IPS DF 6.9 (cell line): ENCODE measurements at places on chromosomes 11 and 22.

DNA sequence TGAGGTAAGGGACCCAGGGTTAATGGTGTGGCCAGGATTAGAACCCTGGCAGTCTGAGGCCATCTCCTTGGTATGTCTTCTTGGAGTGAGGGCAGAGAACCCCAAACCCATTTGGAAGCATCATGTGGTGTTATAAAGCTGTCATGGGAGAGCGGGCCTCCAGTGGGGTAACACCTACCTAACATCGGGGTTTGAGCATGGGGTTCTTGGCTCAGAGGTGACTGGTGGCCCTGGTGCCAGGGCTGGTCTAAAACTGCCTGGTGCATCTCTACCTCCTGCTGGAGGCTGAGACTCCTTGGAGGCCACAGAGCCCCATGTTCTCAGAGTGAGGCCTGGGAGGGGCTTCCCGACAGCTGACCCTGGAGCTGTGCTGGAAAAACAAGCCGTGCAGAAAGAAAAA lies 4.5 kb downstream of the PRDM11 start:
- H3K27ac ChIP-seq: no peak overlapping the region
- H3K36me3 ChIP-seq: no peaks in the 10 kb centered on the region
- no peak overlapping the region for H3K4me3 ChIP-seq

- H3K27ac ChIP-seq: no peak overlapping the region
- H3K4me3 ChIP-seq: no peak overlapping the region
- H3K4me1 ChIP-seq: no peaks in the 10 kb centered on the region
- no peaks in the 10 kb centered on the region; the same call in 1 of the 2 replicates for H3K27me3 ChIP-seq
Measured at GRCh38 chr22:36213586-36213985, 12.0 kb upstream of the APOL4 start.

DNA sequence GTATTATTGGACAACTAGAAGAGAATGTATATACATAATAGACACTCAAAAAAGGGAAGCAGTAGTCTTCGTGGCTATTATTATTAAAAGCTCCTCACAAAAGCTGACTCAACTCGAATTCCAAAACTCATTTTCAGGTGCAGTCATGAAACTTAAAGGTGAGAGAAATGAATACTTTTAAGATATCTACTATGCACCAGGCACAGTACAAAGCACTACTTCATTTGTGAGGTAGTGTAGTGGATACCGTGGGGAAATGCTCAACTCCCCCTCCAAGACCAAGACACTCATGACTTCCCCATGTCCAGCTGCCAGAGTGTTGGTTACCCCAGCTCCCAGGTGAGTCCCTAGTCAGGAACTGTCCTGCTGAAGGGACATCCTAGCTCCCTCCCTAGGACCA lies 2.1 kb downstream of the SYN3 start:
- H3K4me1 ChIP-seq: peaks cover 12% of the 10 kb centered on the region
- H3K36me3 ChIP-seq: no peaks in the 10 kb centered on the region
- H3K27ac ChIP-seq: no peak overlapping the region
- DNase-seq: no peak
- no peak overlapping the region; the same call in 1 of the 2 replicates for H3K4me3 ChIP-seq

DNA sequence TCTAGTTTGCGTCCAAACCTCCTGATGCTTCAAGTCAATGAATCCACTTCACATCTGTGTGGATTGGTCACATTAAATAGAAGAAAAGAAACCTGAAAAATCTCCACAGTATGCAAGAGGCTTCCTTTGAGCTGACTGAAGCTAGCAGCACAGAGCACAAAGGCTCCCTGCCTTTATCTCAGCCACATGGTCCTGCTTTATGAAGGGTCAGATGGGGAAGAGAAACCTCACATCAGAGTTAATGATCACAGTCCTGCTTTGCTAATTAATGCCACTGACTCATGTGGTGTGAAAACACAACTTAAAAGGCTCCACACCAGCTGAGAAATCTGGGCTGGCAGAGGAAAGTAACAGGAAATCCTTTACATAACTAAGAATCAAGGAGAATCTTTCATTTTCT lies 1291.0 kb downstream of the LRRC4C start:
- H3K4me3 ChIP-seq: no peak overlapping the region
- no peaks in the 10 kb centered on the region for H3K27me3 ChIP-seq
- H3K27ac ChIP-seq: no peak overlapping the region
- H3K36me3 ChIP-seq: no peaks in the 10 kb centered on the region
- no peak for DNase-seq
